Glutamatergic neuron (in vitro differentiated cells): ENCODE measurements at places on chromosomes 5 and 9.
A peak's percentile ranks its signal among the peaks of the same experiment; 100 is the strongest.

GRCh38 chr5:158303275-158303674, 444.3 kb upstream of the CLINT1 start:
- no peaks in the 10 kb centered on the region for H3K36me3 ChIP-seq
- no peak overlapping the region for H3K4me3 ChIP-seq
- peaks cover 10% of the 10 kb centered on the region for H3K4me1 ChIP-seq

DNA sequence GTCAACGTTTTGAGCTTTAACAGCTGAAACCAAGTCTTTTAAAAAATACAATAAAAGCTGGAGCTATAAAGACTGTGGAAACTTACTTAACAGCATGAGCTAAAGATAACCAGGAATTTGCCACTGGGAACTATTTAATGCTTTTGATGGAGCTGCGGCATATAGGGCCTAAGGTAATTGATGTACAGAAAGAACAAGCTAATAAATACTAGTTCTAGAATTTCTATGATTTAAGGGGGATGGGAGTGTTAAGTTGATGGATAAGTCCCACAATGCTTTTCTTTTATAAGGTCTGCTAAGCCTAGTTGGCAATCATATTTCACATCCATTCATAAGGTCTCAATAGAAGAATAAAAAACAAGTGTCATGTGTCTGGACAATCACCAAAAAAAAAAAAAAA, 334.0 kb upstream of the DMAC1 start:
- no peaks in the 10 kb centered on the region for H3K27me3 ChIP-seq
- no peaks in the 10 kb centered on the region for H3K36me3 ChIP-seq
- H3K4me1 ChIP-seq, result peaks cover 4% of the 10 kb centered on the region
- H3K4me3 ChIP-seq, result no peak overlapping the region
- no peak overlapping the region for H3K27ac ChIP-seq
- DNase-seq, result no peak

- H3K27me3 ChIP-seq, result no peaks in the 10 kb centered on the region
- H3K27ac ChIP-seq, result no peak overlapping the region
- no peaks in the 10 kb centered on the region for H3K4me1 ChIP-seq
- DNase-seq, result no peak
- no peaks in the 10 kb centered on the region for H3K36me3 ChIP-seq
- no peak overlapping the region for H3K4me3 ChIP-seq
These were observed 254.3 kb downstream of the GRIA1 start for GRCh38 chr5:153744751-153745150.

DNA sequence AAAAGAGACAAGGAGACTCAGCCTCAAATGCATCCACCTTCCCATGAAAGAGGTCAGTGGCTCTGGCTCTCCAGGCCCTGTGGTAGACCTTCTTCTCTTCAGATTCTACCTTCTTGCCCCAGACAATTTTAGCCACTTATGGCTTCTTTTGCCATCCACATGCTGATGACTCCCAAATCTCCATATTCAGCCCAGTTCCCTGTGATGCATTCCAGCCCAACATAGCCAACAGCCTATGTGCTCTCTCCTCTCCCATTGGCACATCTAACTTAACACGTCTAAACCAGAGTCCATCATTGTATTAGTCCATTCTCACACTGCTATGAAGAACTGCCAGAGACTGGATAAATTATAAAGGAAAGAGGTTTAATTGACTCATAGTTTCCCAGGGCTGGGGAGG, 108.8 kb downstream of the FSTL4 start:
- DNase-seq, result no peak
- H3K27ac ChIP-seq, result no peak overlapping the region
- peaks cover 3% of the 10 kb centered on the region for H3K27me3 ChIP-seq
- peaks cover 19% of the 10 kb centered on the region for H3K4me1 ChIP-seq
- H3K36me3 ChIP-seq, result no peaks in the 10 kb centered on the region

DNA sequence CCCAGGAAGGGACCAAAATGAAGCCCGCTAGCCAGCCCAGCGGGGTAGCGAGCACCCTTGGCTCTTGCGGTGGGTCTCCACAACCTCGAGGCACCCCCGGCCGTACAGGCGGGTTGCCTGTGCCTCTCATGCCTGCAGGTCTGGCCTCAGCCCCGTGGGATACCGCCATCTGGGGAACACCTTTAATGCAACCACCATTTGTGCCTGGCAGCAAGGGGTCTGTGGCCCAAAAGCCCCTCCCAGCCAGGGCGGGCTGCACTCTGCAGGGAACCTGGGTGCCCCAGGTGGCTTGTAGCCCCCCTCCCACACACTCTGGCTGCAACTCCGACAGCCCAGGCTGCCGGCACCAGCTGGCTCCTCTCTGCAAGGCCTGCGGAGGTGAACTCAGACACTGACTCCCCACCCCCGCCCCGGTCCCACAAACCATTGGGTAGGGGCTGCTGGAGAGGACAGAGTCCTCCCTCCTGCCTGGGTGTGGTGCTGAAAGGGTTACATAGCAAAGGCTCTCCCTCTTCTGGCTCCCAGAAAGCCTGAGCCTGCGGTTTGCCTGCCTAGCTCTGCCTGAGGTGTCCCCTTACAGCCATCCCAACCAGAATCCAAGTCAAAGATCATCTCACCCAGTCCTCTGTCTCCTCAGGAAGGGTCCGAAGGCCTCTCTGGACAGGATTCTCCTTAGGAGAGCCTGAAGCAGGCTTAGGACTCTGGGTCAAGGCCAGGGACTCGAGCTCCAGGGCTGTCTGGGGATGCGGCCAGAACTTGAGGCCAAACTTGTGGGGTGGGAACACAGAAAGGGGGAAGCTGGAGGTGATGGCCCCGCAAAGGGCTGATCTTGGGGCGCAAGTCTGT, 109.4 kb downstream of the PSD2 start:
- peaks cover 1% of the 10 kb centered on the region for H3K36me3 ChIP-seq
- DNase-seq, result peak; percentile 33
- no peak overlapping the region for H3K27ac ChIP-seq
- H3K4me1 ChIP-seq, result peaks cover 3% of the 10 kb centered on the region
- peaks cover 9% of the 10 kb centered on the region for H3K27me3 ChIP-seq
- peak overlapping the region; percentile 64 for H3K4me3 ChIP-seq

- no peak overlapping the region for H3K4me3 ChIP-seq
- peaks cover 7% of the 10 kb centered on the region for H3K36me3 ChIP-seq
- peak overlapping the region; percentile 48 for H3K27ac ChIP-seq
- H3K27me3 ChIP-seq, result peaks cover 4% of the 10 kb centered on the region
These were observed 25.9 kb downstream of the CPLX2 start for GRCh38 chr5:175897285-175897684.

- no peaks in the 10 kb centered on the region for H3K36me3 ChIP-seq
- H3K27me3 ChIP-seq, result peaks cover 14% of the 10 kb centered on the region
- H3K27ac ChIP-seq, result peak overlapping the region; percentile 83
- peak overlapping the region; percentile 92 for H3K4me3 ChIP-seq
These were observed 526 bp upstream of the STXBP1 start for GRCh38 chr9:127611603-127611898.

DNA sequence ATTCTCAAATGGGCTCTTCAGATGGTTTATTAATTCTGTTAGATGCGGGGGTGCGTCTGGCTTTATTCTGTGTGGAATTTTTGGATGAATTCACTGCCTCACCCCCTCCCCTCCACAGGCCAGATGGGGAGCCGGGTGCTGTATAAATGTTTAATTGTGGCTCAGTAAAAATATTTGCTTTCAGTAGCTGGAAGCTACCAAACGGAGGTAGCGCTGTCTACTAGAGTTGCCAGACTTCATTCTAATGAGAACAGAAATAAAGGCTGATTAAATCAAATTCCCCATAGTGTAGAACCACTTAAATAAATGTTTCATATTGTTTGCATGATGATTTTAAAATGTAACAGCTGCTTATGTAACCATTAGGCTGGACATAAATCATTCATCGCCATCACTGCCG, 34.5 kb upstream of the KCNMB1 start:
- no peak for DNase-seq
- H3K27me3 ChIP-seq, result peaks cover 8% of the 10 kb centered on the region
- H3K4me3 ChIP-seq, result no peak overlapping the region
- no peak overlapping the region for H3K27ac ChIP-seq
- no peaks in the 10 kb centered on the region for H3K36me3 ChIP-seq
- peaks cover 25% of the 10 kb centered on the region for H3K4me1 ChIP-seq

DNA sequence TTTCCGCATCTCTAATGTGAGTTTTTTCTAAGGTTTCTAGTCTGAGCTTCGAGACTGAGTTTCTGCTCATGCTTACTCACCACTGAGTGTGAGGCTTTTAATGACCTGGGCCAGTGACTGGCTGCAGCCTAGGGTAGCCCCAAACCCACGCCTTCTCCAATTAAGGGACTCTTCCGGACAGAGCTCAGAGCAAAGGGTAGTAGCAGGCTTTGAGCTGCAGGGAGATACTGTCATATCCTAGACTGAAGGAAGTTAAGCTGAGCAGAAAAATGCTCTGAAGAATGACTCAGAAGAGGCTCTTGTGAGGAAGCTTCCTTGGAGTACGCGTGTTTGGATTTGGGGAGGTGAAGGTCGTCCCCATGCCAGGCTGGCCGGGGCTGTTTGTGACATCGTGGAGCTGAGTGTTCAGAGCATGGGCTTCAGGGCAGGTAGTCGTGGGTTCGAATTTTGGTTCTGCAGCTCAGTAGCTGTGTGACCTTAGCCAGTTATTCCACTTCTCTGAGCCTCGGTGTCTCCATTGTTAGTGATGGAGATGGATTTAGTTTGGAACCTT, 3.5 kb downstream of the USP20 start:
- DNase-seq, result no peak
- peak overlapping the region; percentile 52 for H3K4me3 ChIP-seq
- H3K4me1 ChIP-seq, result peaks cover 30% of the 10 kb centered on the region
- H3K27me3 ChIP-seq, result peaks cover 7% of the 10 kb centered on the region
- H3K27ac ChIP-seq, result peak overlapping the region; percentile 14
- no peaks in the 10 kb centered on the region for H3K36me3 ChIP-seq

- no peak overlapping the region for H3K4me3 ChIP-seq
- H3K27ac ChIP-seq, result no peak overlapping the region
- peaks cover 4% of the 10 kb centered on the region for H3K27me3 ChIP-seq
These were observed 1896.9 kb upstream of the CDH6 start for GRCh38 chr5:29296548-29296947.

DNA sequence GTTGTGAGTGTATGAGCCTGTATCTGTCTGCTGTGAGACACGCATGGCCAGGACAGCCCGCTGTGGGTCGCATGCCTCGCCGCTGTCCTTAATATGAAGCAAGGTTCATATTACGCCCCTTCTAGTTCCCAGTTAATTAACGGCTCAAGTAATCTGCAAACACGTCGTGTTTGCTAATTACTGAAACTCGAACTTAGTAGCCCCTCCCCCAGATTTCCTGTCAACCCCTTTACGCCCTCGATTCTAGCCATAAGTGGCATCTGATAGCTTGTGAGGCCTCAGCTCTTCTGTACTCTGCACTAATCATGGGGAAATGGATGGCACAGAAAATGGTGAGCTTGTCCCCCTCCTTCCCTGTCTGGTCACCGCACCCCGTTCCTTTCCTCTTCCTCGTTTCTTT, 116.9 kb upstream of the OTULINL start:
- H3K27ac ChIP-seq, result peak overlapping the region; percentile 13
- H3K4me3 ChIP-seq, result peak overlapping the region; percentile 1
- peaks cover 4% of the 10 kb centered on the region for H3K36me3 ChIP-seq
- no peaks in the 10 kb centered on the region for H3K27me3 ChIP-seq

DNA sequence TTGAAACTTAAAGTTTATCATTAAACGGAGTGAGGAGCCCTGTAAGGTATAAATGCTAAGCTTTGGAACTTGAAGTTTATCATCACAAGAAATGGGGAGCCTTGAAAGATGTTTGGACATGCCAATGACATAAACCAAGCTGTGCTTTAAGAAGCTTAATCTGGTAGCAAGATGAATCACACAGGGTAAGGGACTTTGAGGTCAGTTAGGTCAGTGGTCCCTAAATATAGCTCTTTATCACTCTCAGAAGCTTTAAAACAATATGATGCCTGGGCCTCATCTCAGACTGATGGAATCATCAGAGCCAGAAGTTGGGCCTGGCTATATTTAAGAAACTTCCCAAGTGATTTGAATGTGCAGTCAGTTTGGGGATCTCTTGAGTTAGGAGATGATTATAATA, 85.7 kb downstream of the TNC start:
- H3K36me3 ChIP-seq, result no peaks in the 10 kb centered on the region
- no peaks in the 10 kb centered on the region for H3K4me1 ChIP-seq
- no peak overlapping the region for H3K4me3 ChIP-seq
- DNase-seq, result no peak
- no peak overlapping the region for H3K27ac ChIP-seq

GRCh38 chr9:130333041-130333711, 67.6 kb downstream of the HMCN2 start:
- H3K36me3 ChIP-seq, result no peaks in the 10 kb centered on the region
- H3K27ac ChIP-seq, result peak overlapping the region; percentile 93
- peak; percentile 69 for DNase-seq
- H3K4me3 ChIP-seq, result no peak overlapping the region

DNA sequence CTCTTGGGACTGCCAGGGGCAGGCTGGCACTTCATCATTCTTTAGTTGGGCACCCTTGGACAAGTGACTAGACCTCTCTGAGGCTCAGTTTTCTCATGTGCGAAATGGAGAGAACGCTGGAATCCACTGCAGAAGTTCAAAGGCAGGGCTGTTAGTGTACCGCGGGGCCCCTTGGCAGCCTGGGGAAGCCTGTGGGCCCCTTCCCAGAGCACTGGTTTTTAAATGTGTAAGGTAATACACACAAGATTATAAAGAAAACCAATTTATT, 209.5 kb upstream of the MVB12B start:
- peaks cover 4% of the 10 kb centered on the region for H3K27me3 ChIP-seq
- H3K4me1 ChIP-seq, result peaks cover 2% of the 10 kb centered on the region
- no peak overlapping the region for H3K4me3 ChIP-seq
- H3K36me3 ChIP-seq, result peaks cover 9% of the 10 kb centered on the region
- H3K27ac ChIP-seq, result no peak overlapping the region

GRCh38 chr5:139788294-139788910, 7.2 kb upstream of the PSD2 start:
- no peak for DNase-seq
- H3K4me1 ChIP-seq, result no peaks in the 10 kb centered on the region
- peaks cover 11% of the 10 kb centered on the region for H3K27me3 ChIP-seq
- no peak overlapping the region for H3K27ac ChIP-seq
- H3K36me3 ChIP-seq, result peaks cover 7% of the 10 kb centered on the region
- peak overlapping the region; percentile 25 for H3K4me3 ChIP-seq

- no peaks in the 10 kb centered on the region for H3K36me3 ChIP-seq
- DNase-seq, result no peak
- no peaks in the 10 kb centered on the region for H3K27me3 ChIP-seq
- no peak overlapping the region for H3K4me3 ChIP-seq
These were observed 62.7 kb downstream of the ABLIM3 start for GRCh38 chr5:149203921-149204441.

GRCh38 chr5:77627869-77628674, 10.4 kb downstream of the OTP start:
- DNase-seq, result no peak
- no peak overlapping the region for H3K4me3 ChIP-seq
- H3K4me1 ChIP-seq, result peaks cover 6% of the 10 kb centered on the region
- H3K27ac ChIP-seq, result no peak overlapping the region
- H3K36me3 ChIP-seq, result no peaks in the 10 kb centered on the region
